ENCODE measurements at places on chromosomes 3 and 15.

GRCh38 chr3:65875393-65876027, 163.2 kb downstream of the MAGI1 start:
- DNase-seq = no peak

DNA sequence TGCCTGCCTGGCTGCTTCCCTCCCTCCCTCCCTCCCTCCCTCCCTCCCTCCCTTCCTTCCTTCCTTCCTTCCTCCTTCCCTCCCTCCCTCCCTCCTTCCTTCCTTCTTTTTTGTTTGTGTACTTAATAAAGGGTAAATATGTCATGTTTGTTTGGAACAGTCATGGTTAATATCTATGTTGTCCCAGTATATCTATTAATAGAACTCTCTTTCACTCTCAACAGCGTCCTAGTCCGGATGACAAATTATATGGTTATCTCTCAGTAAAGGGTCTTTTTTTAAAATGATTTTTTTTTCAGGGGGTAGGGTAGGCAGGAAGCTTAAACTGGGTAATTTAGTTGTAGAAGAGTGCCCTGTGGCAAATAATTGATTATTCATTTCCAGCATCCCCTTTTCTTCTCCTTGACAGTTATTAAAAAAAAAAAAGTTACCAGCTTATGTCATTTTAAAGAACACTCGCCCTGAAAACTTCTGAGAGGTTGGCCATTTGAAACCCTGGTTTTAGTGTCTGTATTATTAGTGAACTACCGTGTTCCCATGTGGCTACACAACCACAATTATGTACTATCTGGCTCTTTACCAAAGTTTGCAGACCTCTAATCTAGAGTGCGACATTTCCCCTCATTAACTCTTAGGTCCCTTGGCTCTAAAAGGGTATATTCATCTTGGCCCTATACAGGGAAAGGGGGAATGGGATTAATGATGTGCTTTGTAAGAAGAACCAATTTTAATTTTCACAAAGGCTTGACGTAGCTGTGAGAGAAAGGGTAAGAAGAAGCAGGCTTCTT, 13.7 kb downstream of the TAGLN3 start:
- no peak for DNase-seq

GRCh38 chr3:67018105-67018788, 20.1 kb downstream of the KBTBD8 start:
- DNase-seq = no peak

DNA sequence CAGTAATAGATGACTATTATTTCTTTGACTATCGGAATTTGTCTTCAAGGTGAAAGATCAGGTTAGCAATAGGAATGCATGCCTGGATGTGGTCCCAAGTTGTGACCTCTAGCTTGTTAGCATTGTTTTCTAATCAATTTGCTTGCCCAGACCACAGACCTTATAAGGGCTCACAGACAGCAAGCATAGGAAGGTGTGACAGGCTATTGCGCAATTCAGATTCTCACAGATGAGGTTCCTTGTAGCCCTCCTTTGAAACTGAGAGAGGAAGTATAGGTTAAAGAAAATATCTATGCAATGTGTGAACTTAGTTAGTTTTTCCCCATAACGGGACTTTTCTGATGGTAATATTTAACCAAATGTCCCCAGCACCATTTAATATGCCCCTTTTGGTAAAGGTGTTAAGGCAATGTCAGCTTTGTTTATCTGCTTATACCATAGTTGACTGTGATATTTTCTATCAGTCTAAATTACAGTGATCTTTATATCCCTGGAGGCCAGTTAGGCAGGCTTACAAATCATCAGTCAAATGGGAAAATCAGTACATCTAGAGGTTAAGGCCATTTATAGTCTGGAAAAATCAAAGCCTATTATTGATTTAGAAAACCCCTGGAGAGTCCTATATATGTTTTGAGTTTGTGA, 168.1 kb upstream of the MBNL1 start:
- no peak for DNase-seq

DNA sequence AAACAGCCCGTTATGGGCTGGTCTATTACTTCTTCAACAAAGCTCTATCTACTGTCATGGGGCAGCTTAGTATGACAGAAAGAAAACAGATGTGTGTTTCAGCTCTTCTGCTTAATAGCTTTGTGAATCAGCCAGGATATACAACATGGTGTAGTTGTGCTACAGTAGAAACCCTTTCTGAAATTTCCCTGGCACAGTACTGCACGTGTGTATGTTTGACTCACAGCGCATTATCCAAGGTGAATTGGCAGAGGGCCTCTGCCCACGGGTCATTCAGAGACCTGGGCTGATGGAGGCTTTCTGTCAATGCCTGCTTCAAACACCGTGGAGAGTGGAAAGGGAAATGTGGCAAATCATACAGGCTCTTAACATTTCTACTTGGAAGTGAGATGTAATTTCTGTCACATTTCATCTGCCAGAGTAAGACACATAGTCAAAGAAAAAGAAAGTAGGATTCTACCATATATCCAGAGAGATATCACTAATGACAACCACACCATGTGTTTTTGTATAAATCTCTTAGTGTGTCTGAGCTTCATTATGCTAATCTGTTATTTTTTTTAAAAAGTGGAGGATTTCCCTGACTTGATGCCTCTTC, 505.1 kb downstream of the CNTN4 start:
- no peak for DNase-seq

GRCh38 chr3:131847966-131848510, 186.8 kb downstream of the CPNE4 start:
- no peak for DNase-seq

DNA sequence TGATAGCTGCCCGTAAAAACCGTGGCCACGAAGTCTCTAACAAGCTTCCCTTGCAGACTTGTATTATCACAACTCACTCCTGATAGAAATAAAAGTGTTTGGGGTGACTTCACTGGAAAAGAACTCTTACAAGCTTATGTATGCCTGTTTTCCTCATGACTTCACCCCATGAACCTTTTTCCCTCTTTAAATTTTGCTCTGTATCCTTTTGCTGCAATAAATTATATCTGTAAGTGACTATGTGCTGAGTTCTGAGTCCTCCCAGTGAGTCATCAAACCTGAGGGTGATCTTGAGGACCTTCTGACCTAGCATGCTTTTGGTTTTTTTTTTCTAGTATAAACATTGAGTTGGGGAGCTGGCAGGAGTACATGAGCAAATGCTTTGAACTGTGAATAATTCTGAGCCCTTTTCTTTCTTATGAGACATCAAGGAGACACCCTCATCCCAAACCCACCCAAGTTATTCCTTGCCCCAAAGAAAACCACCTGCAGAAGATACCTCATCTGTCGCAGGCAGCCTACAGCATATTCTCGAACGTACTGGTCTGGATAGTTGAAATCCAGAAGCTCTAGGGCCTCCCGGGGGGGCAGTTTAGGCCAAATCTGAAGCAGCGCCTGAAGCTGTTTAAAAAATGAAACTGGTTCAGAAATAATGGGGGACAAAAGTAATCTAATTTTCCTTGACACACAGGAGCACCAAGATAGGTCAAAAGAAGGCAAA, 85.9 kb downstream of the FAIM start:
- DNase-seq = no peak

- no peak for DNase-seq
These were observed 279.7 kb downstream of the XXYLT1 start for GRCh38 chr3:194991338-194991654.

- no peak for DNase-seq
These were observed 128.8 kb downstream of the PLCL2 start for GRCh38 chr3:17013571-17013970.

DNA sequence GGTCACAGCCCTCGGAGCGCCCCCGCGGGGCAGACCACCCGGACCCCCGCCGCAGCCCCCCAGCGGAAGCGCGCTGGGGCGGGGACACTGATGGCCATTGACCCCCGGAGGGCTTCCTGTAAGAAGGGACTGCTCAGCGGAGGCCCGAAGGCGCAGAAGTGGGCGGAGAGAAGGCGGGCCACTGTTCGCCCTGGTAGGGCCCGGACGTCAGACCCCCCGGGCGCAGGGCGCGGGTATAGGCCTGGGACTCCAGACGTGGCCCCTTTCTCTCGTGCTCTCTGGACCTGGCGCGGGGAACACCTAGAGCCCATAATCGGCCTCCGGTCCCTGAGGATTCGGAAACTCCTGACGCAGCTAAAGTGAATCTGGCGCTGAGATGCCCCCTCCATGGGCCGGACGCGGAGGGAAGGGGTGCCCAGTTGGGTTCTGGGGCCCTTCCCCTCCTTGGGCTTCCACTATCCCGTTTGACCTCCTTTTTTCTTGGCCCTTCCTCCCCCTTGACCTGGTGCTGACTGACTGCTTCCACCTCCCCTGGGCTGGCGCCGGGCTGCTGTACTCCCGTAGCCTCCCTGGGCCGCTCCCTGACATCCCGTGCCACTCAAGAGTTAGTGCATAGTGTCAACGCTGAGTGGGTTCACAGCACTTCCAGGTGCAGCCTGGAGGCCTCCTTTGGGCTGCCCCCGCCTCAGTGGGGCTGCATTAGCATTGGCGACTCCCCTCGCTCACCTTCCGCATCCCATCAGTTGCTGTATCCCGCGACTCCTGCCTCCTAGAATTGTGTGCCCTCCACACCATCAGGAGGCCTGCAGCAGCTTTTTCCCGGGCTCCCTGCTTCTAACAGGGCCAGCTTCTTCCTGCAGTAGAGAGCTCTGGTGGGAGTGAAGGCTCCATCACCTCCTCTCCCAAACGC, 694 bp downstream of the ABTB1 start:
- DNase-seq = no peak

- DNase-seq = no peak
These were observed 45.6 kb downstream of the SST start for GRCh38 chr3:187624588-187624987.

- no peak for DNase-seq
These were observed 218.5 kb downstream of the ITPR1 start for GRCh38 chr3:4711680-4711992.

- DNase-seq = no peak
These were observed 1077.4 kb downstream of the EPHA3 start for GRCh38 chr3:90184861-90185260.

DNA sequence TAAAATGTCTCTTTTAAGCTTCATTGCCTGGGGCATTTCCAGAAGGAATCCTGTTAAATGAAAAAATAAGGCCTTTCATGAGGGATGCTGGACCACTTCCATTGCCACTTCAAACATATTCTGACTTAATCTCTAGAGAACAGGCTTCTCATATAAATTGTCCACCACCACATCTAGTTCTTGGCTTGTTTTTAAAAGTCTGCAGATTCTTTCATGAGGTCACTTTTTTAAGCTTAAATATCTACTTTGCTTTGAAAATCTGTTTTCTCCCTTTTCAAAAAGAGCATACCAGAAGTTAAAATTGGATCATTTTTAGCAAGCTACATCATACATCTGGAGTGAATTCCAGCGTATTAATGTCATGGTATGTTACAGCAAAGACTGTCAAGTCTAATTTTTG, 131.6 kb downstream of the C3orf70 start:
- no peak for DNase-seq

GRCh38 chr3:133506215-133506901, 67.1 kb upstream of the CDV3 start:
- no peak for DNase-seq

GRCh38 chr3:149432149-149432548, 42.3 kb upstream of the TM4SF4 start:
- no peak for DNase-seq

DNA sequence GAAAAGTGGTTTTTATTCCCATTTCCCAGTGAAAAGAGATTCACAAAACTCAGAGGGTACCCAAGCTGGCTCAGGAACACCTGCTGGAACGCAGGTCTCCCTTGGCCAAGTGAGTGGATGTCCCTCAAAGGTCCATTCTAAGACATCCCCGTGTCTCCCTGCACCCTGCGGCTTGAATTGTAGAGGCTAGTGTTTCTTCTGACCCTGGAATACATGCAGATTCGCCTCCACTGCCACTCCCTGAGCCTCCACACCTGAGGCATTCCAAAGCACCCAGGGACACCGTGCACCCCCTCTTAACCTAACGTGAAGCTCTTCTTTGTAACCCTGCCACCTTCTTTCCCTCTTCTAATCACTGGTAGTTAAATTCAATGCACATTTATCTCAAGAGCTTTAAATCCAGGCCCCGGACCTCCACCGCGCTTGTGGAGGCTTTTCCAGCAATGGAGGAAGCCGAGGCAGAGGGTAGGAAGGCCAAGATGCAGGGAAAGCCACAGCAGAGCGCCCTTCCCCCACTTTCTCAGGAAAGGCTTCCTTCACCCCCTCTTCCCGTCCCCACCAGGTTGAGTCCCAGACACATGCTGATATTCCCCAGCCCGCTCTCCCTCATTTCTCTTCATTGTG, 590 bp upstream of the ITGA11 start:
- no peak for DNase-seq

- DNase-seq = no peak
These were observed 48.4 kb upstream of the CCK start for GRCh38 chr3:42314411-42314810.

GRCh38 chr3:16012086-16012485, 162.4 kb upstream of the GALNT15 start:
- no peak for DNase-seq

DNA sequence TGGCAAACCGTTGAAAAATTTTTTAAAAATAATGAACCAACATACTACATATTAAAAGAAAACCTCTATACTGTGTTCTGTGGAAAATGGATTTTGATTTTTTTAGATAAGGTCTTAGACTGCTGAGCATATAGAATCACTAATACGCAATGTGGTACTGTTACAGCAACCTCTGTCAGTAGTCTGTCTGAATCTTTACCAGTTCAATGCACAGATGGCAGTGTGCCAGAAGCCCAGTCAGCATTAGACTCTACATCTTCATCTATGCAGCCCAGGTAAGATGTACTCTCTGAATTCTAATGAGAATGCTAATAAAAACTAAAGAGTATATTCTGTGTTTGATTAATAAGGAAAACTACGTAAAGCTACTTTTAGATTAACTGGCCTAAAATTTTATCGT, 31.3 kb upstream of the FAH start:
- DNase-seq = no peak

DNA sequence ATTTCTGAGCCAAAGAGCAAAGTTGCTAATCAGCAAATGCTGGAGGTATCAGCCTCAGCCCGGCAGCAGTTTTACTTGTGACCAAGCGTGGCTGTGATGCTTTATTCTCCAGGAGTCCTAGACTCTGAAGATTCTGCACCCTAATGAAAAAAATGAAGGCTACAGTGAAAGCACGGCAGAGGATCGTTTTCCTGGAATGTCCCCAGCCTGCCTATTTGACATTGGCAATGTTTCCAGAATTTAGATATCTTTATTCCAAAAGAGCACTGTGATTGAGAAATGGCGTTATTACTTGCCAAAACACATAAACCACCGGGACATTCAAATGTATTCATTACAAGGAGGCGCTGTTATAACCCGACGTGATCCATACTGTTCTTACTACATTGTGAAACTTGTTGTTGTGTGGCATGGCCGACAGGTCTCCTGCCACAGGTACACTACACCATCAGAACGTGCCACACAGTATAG, 263.8 kb downstream of the SLCO3A1 start:
- no peak for DNase-seq

GRCh38 chr15:51992953-51993352, 21.4 kb upstream of the LEO1 start:
- no peak for DNase-seq

DNA sequence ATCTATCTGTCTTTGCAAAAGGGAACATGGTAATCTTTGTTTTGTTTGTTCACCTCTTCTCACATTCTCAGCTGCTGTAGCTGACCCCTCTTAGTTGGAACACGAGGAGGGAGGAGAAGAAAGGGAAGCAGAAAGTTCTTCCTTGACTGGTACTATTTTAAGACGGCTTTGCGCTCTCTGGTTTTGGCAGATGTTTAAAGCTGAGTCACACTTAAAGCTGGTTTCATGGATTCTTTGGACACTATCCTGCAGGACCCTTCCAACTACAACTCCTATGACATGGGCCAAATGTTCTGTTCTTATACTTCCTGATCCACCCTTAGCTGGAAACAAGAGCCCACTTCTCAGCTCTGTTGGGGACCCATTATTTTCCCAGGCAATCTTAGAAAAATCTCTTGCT, 40.6 kb upstream of the FXR1 start:
- no peak for DNase-seq

GRCh38 chr3:48412375-48413001, 17.4 kb downstream of the PLXNB1 start:
- DNase-seq = no peak
